ENCODE measurements at places on chromosomes 5 and 9. TPM values are rescaled to one million over a fixed set of nuclear protein-coding genes. Genes with fewer than 3 reads are reported as not detected.

Gene F12
- not detected for total RNA-seq

Gene TRIM7
- 12.1 TPM for total RNA-seq

Gene LIX1
- total RNA-seq: under 0.01 TPM

Gene PCDHGA8
- 5.7 TPM for total RNA-seq

Gene FAM169A
- 9.9 TPM for total RNA-seq

Gene CD274
- total RNA-seq: 2.8 TPM

Gene DCANP1
- not detected for total RNA-seq

Gene ARHGEF39
- total RNA-seq: 1.0 TPM

Gene ANKDD1B
- 3.9 TPM for total RNA-seq

Gene SLC28A3
- total RNA-seq: 0.44 TPM

Gene ZNF367
- 4.3 TPM for total RNA-seq

Gene ZBTB43
- 10.4 TPM for total RNA-seq

Gene NMUR2
- not detected for total RNA-seq

Gene TNFSF8
- total RNA-seq: 2.0 TPM

Gene SLC25A48
- 91.2 TPM for total RNA-seq

Gene TRIM36
- total RNA-seq: 1.5 TPM

Gene TEX48
- not detected for total RNA-seq

Gene YTHDC2
- total RNA-seq: 40.2 TPM

Gene ANKRD55
- not detected for total RNA-seq

Gene SEPTIN8
- 48.3 TPM for total RNA-seq

Gene CNTFR
- total RNA-seq: 30.9 TPM

Gene GADD45G
- 45.8 TPM for total RNA-seq

Gene ORM2
- total RNA-seq: not detected

Gene BAAT
- total RNA-seq: not detected

Gene PCDHB15
- 6.3 TPM for total RNA-seq

Gene LAMC3
- total RNA-seq: 0.21 TPM

Gene RECK
- total RNA-seq: 18.1 TPM

Gene BHMT2
- total RNA-seq: 27.6 TPM

Gene LIFR
- 208 TPM for total RNA-seq

Gene ZDHHC11B
- total RNA-seq: not detected

Gene DND1
- 2.7 TPM for total RNA-seq

Gene MYOT
- total RNA-seq: 27.2 TPM

Gene IFNA21
- not detected for total RNA-seq

Gene HTR4
- total RNA-seq: not detected

Gene KCNN2
- total RNA-seq: not detected

Gene PTGS1
- 2.5 TPM for total RNA-seq

Gene CARTPT
- total RNA-seq: not detected

Gene NSD1
- total RNA-seq: 41.2 TPM

Gene CD14
- total RNA-seq: 73.9 TPM

Gene CDH18
- total RNA-seq: not detected

Gene ZNF300
- 7.3 TPM for total RNA-seq

Gene RNF183
- total RNA-seq: 0.20 TPM

Gene DDX4
- total RNA-seq: not detected

Gene SSNA1
- 73.9 TPM for total RNA-seq

Gene GLRA1
- total RNA-seq: not detected

Gene NKD2
- 0.60 TPM for total RNA-seq

Gene CMYA5
- 5.2 TPM for total RNA-seq

Gene SHOC1
- total RNA-seq: not detected

Gene COL27A1
- total RNA-seq: 14.9 TPM

Gene PHF2
- total RNA-seq: 38.1 TPM

Gene PFDN1
- total RNA-seq: 146 TPM

Gene ZNF483
- total RNA-seq: 10.1 TPM

Gene RNF130
- total RNA-seq: 150 TPM

Gene LVRN
- total RNA-seq: 10.6 TPM

Gene PCDHGA1
- total RNA-seq: 0.90 TPM
